ENCODE measurements at places on chromosomes 5 and 9.

DNA sequence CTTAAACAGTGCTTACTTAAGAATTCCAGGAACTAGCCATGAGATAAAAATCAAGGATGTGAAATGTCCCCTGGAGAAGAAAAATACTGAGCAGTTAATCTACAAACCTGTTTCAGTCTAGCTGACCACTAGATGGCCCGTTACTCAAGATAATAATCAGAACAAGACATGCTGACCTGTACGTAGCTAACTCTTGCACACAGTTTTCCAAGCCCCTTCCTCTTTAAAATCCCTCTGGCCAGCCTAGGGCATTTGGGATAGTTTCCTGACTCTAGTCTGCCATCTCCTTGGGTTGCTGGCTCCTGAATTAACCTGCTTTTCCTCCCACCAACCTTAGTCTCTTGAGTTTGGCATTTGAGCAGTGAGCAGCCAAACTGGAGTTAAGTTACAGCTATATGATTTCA lies 59.2 kb upstream of the TRAF1 start:
- DNase-seq: peak; percentile 28

GRCh38 chr9:69945671-69946141 lies 97.9 kb upstream of the MAMDC2 start:
- no peak for DNase-seq

- DNase-seq: no peak
Measured at GRCh38 chr5:77398458-77398857, 93.7 kb downstream of the WDR41 start.

DNA sequence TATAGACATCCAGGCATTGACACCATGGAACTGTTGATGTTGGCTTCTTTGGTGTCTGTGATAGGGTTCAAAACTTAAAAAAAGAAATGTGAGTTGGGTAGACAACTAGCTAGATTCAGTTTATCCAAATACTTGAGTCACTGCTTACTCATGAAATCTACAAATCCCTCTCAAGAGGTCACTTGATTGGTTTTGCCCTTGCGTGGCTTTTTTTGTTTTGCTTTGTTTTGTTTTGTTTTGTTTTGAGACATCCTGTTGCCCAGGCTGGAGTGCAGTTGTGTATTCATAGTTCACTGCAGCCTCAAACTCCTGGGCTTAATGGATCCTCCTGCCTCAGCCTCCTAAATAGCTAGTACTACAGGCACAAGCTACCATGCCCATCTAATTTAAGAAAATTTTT lies 10.5 kb upstream of the ENTREP1 start:
- no peak for DNase-seq

GRCh38 chr5:95895771-95896170 lies 65.9 kb downstream of the ELL2 start:
- DNase-seq: no peak

- DNase-seq: no peak
Measured at GRCh38 chr9:74803376-74804017, 84.2 kb downstream of the TRPM6 start.

DNA sequence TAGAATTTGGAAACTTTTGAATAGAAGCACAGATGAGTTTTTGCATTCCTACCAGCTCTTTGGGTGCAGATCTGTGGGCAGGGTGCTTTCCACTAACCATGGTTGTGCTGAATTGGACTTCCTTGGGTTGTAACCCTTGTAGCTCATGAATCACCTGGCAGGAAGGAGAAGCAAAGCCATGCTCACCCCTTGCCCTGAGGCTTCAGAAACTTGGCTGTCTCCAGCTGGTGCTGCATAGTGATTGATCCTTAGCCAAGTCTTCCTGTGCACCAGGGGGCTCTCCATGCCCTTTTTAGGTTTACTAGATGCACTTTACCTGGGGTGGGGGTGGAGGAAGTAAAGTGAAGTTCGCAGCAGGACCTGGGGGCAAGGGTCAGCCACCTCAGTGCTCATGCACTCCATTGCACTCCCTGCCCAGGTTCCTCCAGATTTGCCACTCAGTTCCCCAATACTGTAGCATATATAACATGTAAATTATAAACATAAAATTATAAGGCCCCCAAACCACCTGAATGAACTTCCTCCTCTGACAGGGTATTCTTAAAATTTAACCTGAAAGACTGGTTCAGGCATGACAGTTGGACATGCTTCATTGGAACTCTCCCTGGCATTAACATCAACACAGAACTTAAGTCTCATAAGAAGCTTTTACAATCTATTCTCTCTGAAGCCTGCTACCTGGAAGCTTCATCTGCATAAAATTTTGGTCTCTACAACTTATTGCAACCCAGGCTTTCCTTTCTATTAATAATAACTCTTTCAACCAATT lies 25.8 kb upstream of the IFNA14 start:
- no peak for DNase-seq

DNA sequence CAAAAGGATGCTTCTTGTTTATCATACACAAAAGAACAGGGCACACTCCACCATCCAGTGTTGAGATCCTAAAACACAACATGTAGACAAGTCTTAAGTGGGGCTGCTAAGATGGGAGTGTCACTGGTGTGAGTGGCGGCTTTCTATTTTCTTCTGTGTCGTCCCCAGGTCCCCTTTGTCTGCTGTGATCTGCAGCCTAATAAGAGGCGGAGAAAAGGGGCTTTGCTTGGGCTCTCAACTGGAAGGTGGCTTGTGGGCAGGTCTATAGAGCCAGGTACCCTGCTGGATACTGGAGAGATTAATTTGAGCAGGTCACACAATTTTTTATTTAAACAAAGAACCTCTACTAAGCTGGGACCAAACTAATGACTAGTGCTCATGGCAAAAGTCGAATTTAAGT lies 126.1 kb upstream of the SAP30L start:
- no peak for DNase-seq

GRCh38 chr5:146041180-146041789 lies 64.1 kb downstream of the PLAC8L1 start:
- no peak for DNase-seq

GRCh38 chr5:64665243-64665642 lies 25.1 kb upstream of the SHISAL2B start:
- DNase-seq: no peak
